ENCODE measurements at places on chromosomes 3 and 15.

DNA sequence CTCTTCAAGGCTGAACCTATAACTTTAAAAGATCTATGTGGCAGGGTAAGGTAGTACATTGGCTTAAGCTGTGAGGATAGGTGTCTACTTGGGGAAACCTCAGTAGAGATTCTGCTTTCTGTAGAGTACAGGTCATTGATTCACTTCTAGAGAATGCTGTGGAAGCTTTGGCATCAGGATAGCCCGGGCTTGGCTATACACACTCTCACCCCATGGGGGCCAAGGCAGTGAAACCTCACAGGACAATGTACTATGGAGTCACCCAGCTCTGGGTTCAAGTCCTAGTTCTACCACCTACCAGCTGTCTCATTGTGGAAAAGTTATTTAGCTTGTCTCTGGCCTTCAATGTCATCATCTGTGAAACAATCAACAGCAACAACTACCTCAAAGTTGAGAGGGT lies 9.0 kb downstream of the MTFMT start:
- DNase-seq: no peak
- H3K36me3 ChIP-seq: peaks cover 27% of the 10 kb centered on the region
- H3K27me3 ChIP-seq: no peaks in the 10 kb centered on the region
- peaks cover 6% of the 10 kb centered on the region for H3K4me1 ChIP-seq
- H3K27ac ChIP-seq: no peak overlapping the region
- H3K4me3 ChIP-seq: no peak overlapping the region

DNA sequence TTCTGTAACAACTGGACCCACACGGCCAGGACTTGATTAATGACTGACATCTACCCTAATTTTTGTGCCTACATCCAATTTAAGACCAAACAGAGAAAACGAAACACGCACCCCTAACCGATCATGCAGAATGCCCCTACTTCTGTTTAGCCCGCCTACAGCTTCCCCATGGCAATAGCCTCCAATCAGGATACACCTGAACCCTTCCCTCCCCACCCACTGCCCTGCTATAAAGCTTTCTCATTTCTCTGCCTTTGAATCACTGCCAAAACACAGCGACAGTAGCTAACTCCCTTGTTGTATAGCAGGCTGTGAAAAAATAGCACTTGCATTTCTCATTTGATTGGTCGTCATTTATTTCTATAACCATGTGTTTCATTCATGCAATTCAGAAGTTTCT lies 45.2 kb upstream of the DPPA4 start:
- no peaks in the 10 kb centered on the region for H3K4me1 ChIP-seq
- no peak overlapping the region for H3K27ac ChIP-seq
- no peaks in the 10 kb centered on the region for H3K36me3 ChIP-seq

GRCh38 chr3:67846166-67846565 lies 191.8 kb upstream of the SUCLG2 start:
- H3K27me3 ChIP-seq: peaks cover 2% of the 10 kb centered on the region
- H3K27ac ChIP-seq: no peak overlapping the region
- no peaks in the 10 kb centered on the region for H3K36me3 ChIP-seq
- DNase-seq: no peak

GRCh38 chr15:90320062-90320884 lies 31.8 kb upstream of the ZNF774 start:
- peaks cover 6% of the 10 kb centered on the region for H3K4me1 ChIP-seq
- peak; percentile 61 for DNase-seq
- H3K36me3 ChIP-seq: no peaks in the 10 kb centered on the region

- no peak overlapping the region for H3K27ac ChIP-seq
- no peak overlapping the region for H3K4me3 ChIP-seq
- no peak for DNase-seq
- peaks cover 45% of the 10 kb centered on the region for H3K36me3 ChIP-seq
- H3K27me3 ChIP-seq: no peaks in the 10 kb centered on the region
Observed at GRCh38 chr3:158808697-158809096, 6.8 kb downstream of the MFSD1 start.

GRCh38 chr15:48282216-48282615 lies 49.0 kb upstream of the DUT start:
- no peaks in the 10 kb centered on the region for H3K36me3 ChIP-seq
- H3K27me3 ChIP-seq: peaks cover 1% of the 10 kb centered on the region
- peaks cover 6% of the 10 kb centered on the region for H3K4me1 ChIP-seq
- H3K4me3 ChIP-seq: no peak overlapping the region

GRCh38 chr3:103388214-103388613 lies 953.4 kb downstream of the ZPLD1 start:
- no peak overlapping the region for H3K4me3 ChIP-seq
- no peaks in the 10 kb centered on the region for H3K27me3 ChIP-seq
- no peaks in the 10 kb centered on the region for H3K36me3 ChIP-seq
- no peak for DNase-seq
- H3K27ac ChIP-seq: no peak overlapping the region

DNA sequence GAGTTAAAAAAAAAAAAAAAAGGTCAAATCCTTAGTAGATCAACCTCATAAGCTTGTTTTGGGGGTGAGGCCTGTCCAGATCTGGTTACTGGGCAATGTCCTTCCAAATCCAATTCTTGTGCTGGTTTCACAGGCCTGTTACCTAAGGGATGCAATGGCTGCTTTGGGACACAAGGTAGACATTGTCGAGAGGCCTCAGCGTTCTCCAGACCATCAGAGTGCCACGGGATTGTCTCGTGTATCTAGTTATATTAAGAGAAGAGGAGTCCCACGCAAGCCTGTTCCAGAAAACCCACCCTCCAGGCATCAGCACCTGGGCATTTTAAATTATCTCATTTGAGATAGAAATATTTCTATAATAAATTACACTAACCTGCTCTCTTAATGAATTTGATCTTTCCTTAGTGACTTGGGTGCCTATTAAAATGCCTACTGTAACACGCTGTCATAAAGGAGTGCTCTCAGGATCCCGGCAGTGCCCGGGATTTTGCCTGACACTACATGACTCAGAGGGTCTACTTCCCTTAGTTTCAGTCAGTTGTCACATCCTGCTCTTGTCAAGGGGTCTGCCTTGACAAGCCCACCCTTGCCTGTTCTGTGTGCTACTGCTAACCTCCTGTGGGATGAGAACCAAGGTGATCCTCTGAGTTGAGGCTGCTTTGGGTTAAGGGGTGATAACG lies 116.0 kb downstream of the LIPC start:
- H3K4me3 ChIP-seq: no peak overlapping the region
- no peak overlapping the region for H3K27ac ChIP-seq
- DNase-seq: no peak
- H3K27me3 ChIP-seq: peaks cover 17% of the 10 kb centered on the region

DNA sequence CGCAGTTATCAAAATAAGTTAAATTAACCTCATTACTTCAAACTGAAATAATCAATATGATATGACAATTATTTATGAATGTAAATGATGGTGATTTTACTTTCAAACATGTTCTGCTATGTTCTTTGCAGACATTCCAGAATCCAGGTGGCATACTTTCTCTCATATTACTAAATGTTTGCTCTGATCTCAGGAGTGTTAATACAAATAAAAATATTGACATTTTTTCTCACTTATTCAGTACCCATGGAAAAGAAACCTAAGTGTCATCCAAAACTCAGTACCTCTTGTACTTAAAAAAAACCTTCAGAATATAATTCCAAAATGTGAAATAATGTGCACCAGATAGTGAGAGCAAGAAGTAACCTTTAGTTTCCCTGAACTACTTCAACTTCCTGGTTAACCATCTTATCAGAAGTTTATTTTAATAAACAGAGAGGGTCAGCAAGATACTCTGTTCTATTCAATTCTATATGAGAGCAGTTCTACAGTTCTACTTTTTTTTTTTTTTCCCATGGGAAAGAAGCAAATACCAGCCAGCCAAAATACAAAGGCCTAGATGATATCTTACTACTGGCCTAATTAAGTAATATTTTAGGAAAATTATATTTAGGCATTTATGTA lies 494.1 kb downstream of the MECOM start:
- H3K36me3 ChIP-seq: no peaks in the 10 kb centered on the region
- H3K4me1 ChIP-seq: no peaks in the 10 kb centered on the region
- no peak overlapping the region for H3K27ac ChIP-seq
- no peak overlapping the region for H3K4me3 ChIP-seq

DNA sequence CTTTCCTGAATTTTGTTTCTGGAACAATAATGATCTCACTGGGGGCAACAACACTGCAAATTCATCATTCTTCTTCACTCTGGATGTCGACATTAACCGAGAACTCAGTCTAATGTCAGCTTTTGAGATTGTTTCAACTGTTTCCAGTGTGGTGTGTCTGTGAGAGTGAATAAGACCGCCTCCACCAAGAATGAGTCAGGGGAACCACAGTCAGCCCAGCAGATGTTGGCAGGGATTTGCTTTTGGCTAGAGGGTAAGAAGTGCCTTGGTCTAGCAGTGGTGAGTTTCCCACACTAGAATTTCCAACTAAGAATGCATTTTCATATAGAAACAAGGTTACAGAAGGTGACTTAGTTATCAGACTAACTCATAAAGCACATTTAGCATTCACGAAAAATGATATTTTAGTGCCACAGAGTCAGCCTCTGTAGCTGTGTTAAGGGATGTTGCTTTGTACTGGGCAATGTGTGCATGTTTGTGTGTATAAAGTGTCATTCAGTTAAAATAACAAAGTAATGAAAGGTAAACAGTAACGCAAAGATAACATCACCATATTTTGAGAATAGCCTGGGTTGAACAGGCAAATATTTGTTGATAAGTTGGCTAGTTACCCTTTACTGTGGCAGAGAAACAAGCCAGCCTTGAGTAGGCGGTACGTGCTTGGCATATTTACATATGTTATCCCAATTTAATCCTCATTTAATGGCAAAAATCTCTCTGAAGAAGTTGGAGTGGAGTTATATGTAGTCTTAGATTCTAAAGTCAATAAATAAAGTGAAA lies 33.8 kb downstream of the DRD3 start:
- no peaks in the 10 kb centered on the region for H3K36me3 ChIP-seq
- H3K27me3 ChIP-seq: no peaks in the 10 kb centered on the region
- H3K4me1 ChIP-seq: no peaks in the 10 kb centered on the region
- DNase-seq: no peak
- no peak overlapping the region for H3K4me3 ChIP-seq

- peak overlapping the region; percentile 64 for H3K4me3 ChIP-seq
- DNase-seq: no peak
- peaks cover 60% of the 10 kb centered on the region for H3K4me1 ChIP-seq
- peak overlapping the region; percentile 68 for H3K27ac ChIP-seq
- H3K27me3 ChIP-seq: no peaks in the 10 kb centered on the region
- peaks cover 2% of the 10 kb centered on the region for H3K36me3 ChIP-seq
Observed at GRCh38 chr15:94259121-94259751, 27.9 kb downstream of the MCTP2 start.

- H3K4me3 ChIP-seq: no peak overlapping the region
- no peak for DNase-seq
- H3K4me1 ChIP-seq: peaks cover 11% of the 10 kb centered on the region
Observed at GRCh38 chr3:115624029-115624741, 875 bp downstream of the GAP43 start.

DNA sequence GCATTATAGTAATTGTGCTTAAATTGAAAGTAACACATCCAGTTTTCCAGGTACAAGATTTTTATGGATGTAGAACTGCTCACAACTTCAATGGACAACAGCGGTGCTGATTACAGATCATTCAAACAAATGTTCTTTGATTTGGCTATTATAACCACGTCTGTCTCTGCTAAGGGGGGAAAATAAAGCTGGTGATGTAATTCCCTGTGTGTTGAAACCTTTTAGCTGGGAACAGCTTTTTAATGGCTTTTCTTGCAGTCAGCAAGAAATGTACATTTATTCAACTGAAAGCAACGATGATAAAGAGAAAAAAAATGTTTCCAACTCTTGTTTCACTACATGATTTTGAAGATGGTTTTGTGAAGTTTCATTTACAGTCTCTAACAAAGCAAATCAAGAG lies 431.9 kb upstream of the AGTR1 start:
- no peak overlapping the region for H3K27ac ChIP-seq
- no peak for DNase-seq
- H3K27me3 ChIP-seq: no peaks in the 10 kb centered on the region
- H3K4me3 ChIP-seq: no peak overlapping the region

GRCh38 chr3:15703346-15703745 lies 94.4 kb downstream of the ANKRD28 start:
- no peaks in the 10 kb centered on the region for H3K27me3 ChIP-seq
- H3K27ac ChIP-seq: peak overlapping the region; percentile 38
- peaks cover 35% of the 10 kb centered on the region for H3K36me3 ChIP-seq
- no peak for DNase-seq
- no peak overlapping the region for H3K4me3 ChIP-seq

DNA sequence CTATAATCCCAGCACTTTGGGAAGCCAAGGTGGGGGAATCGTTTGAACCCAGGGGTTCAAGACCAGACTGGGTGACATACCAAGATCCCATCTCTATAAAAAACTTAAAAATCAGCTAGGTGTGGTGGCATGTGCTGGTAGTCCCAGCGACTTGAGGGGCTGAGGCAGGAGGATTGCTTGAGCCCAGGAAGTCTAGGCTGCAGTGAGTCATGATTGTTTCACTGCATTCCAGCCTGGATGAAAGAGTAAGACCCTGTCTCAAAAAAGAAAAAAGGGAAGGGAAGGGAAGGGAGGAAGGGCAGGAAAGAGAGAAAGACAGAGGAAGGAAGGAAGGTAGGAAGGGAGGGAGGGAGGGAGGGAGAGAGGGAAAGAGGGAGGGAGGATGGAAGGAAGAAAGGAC lies 133.7 kb upstream of the LRRN1 start:
- DNase-seq: no peak
- peak overlapping the region; percentile 88 for H3K27ac ChIP-seq
- H3K4me3 ChIP-seq: peak overlapping the region; percentile 67
- peaks cover 2% of the 10 kb centered on the region for H3K36me3 ChIP-seq
- no peaks in the 10 kb centered on the region for H3K27me3 ChIP-seq

GRCh38 chr15:31230630-31231485 lies 95.8 kb upstream of the KLF13 start:
- peaks cover 55% of the 10 kb centered on the region for H3K4me1 ChIP-seq
- H3K36me3 ChIP-seq: peaks cover 5% of the 10 kb centered on the region
- peak overlapping the region; percentile 88 for H3K27ac ChIP-seq
- H3K4me3 ChIP-seq: peak overlapping the region; percentile 62
- H3K27me3 ChIP-seq: no peaks in the 10 kb centered on the region
- DNase-seq: peak; percentile 84

DNA sequence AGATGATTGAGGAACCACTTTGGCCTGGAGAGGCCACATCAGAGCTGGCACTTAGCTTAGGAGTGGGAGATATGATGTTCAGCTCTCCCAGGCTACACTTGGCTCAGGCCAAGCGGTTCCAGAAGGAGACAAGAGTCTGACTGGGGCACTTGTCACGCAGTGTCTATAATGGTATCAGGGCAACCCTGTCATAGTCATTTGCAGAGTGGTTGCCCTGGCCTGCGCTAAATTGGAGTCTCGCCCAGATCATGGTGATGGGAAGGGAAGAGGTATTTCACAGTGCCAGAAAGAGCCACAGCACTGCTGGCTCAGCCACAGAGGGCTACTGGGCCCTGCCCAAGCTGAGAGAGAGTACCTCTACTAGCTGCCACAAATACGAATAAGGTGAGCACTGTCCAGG lies 186.9 kb upstream of the CRBN start:
- H3K4me1 ChIP-seq: no peaks in the 10 kb centered on the region
- no peak overlapping the region for H3K4me3 ChIP-seq
- H3K27ac ChIP-seq: no peak overlapping the region
- peaks cover 1% of the 10 kb centered on the region for H3K27me3 ChIP-seq
- no peak for DNase-seq

DNA sequence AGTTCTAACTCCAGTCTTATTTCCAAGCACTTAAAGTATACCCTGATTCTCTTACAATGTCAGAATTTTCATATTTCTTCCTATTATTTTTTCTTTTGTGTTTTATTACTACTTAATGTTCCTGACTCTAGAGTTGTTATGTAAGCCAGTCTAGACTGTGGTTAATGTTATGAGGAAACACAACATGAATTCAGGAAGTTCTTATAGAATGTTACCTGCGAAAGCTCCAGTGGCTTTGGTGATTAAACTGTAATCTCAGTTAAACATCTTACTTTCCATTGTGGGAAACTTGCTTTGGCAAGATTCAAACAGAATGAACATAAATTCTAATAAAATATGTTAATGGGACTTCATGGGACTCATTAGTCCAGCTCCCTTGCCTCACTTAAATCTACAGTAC lies 36.6 kb upstream of the CHL1 start:
- H3K4me3 ChIP-seq: no peak overlapping the region
- H3K4me1 ChIP-seq: peaks cover 4% of the 10 kb centered on the region
- DNase-seq: no peak
- no peaks in the 10 kb centered on the region for H3K36me3 ChIP-seq

Measured in memory B cell (primary cell).